Aorta (tissue), 5 donors: ENCODE measurements at places on chromosomes 7 and 10. TPM values are rescaled to one million over a fixed set of nuclear protein-coding genes. Genes with fewer than 3 reads are reported as not detected.

The FAM170B gene
- not detected for total RNA-seq

The OR2A1 gene
- 0.39 TPM for total RNA-seq

GRCh38 chr10:78571891-78572290, 496.9 kb upstream of the ZMIZ1 start:
- no peak overlapping the region for H3K4me3 ChIP-seq
- no peak for DNase-seq
- H3K36me3 ChIP-seq: no peaks in the 10 kb centered on the region
- no peak overlapping the region for H3K27ac ChIP-seq
- H3K27me3 ChIP-seq: no peaks in the 10 kb centered on the region

GRCh38 chr10:26802527-26802926, 58.2 kb downstream of the ABI1 start:
- H3K4me3 ChIP-seq: no peak overlapping the region
- no peaks in the 10 kb centered on the region for H3K36me3 ChIP-seq
- H3K4me1 ChIP-seq: no peaks in the 10 kb centered on the region
- no peak for DNase-seq

DNA sequence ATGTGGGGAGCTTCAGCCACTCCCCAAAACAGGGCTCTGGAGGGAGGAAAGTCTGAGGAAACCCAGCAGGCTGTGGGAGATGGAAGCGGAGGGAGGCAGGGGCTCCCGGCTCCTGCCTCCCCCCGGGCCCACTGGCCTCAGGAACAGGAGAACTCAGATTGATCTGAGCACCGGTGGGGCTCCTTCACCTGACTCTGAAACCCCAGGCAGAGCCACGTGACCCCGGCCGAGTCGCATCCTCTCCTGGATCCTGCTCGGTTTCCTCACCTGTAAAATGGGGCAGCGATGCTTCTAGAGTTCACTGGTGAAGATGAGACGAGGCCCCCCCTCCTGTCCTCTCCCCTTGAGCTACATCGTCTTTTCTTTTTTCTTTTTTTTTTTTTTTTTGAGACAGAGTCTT, 33.6 kb downstream of the TCERG1L start:
- no peak overlapping the region for H3K4me3 ChIP-seq
- no peaks in the 10 kb centered on the region for H3K36me3 ChIP-seq
- no peaks in the 10 kb centered on the region for H3K27me3 ChIP-seq
- DNase-seq: no peak
- no peaks in the 10 kb centered on the region for H3K4me1 ChIP-seq

GRCh38 chr7:45598886-45599520, 24.8 kb downstream of the ADCY1 start:
- no peaks in the 10 kb centered on the region for H3K27me3 ChIP-seq
- H3K36me3 ChIP-seq: no peaks in the 10 kb centered on the region
- no peak for DNase-seq
- H3K27ac ChIP-seq: no peak overlapping the region
- no peaks in the 10 kb centered on the region for H3K4me1 ChIP-seq

GRCh38 chr7:46651561-46652088, 730.6 kb upstream of the IGFBP3 start:
- H3K36me3 ChIP-seq: no peaks in the 10 kb centered on the region
- H3K27me3 ChIP-seq: no peaks in the 10 kb centered on the region
- DNase-seq: no peak
- H3K27ac ChIP-seq: no peak overlapping the region
